Activated T-cell treated with anti-CD3 and anti-CD28 coated beads, Interleukin-2, amount 50 U/mL, for 24 hours (primary cell): ENCODE measurements at places on chromosomes 1 and 21.

DNA sequence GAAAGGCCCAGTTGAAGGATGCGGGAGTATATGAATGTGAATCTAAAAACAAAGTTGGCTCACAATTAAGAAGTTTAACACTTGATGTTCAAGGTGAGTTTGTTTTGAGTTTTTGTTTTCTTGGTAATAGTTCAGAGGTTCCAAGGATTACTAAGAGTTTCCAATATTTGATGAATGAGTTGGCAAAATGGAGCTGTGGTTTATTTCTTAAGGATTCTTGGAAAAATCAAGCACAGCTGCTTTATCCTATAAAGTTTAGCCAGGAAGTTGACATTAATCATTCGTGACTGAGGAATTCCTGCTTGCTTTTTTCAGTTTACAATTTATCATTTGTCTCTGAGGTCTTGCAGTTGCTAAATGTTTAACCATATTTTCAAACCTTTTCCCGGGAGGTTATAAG lies 15.1 kb downstream of the VCAM1 start:
- DNase-seq, result no peak

GRCh38 chr1:21623410-21623961 lies 45.7 kb downstream of the RAP1GAP start:
- no peak for DNase-seq

GRCh38 chr1:210907251-210907805 lies 226.6 kb downstream of the KCNH1 start:
- DNase-seq, result no peak

DNA sequence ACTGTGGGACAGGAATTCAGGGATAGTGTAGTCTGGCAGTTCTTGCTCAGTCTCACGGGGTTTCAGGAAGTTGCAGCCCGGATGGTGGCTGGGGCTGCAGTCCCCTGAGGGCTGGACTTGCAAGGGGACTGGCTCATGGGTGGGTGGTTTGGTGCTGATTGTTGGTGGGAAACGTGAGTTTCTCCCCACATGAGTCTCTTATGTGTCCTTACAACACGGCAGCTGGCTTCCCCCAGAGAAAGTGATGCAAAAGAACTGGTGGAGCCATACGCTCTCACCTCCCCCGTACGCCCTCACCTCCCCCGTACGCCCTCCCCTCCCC lies 64.9 kb downstream of the EVA1C start:
- DNase-seq, result no peak

GRCh38 chr1:244165021-244165420 lies 113.9 kb downstream of the ZBTB18 start:
- no peak for DNase-seq

GRCh38 chr1:90969241-90969640 lies 52.6 kb downstream of the ZNF644 start:
- no peak for DNase-seq
